Erythroblast (primary cell): ENCODE measurements at places on chromosomes 2 and 18.

DNA sequence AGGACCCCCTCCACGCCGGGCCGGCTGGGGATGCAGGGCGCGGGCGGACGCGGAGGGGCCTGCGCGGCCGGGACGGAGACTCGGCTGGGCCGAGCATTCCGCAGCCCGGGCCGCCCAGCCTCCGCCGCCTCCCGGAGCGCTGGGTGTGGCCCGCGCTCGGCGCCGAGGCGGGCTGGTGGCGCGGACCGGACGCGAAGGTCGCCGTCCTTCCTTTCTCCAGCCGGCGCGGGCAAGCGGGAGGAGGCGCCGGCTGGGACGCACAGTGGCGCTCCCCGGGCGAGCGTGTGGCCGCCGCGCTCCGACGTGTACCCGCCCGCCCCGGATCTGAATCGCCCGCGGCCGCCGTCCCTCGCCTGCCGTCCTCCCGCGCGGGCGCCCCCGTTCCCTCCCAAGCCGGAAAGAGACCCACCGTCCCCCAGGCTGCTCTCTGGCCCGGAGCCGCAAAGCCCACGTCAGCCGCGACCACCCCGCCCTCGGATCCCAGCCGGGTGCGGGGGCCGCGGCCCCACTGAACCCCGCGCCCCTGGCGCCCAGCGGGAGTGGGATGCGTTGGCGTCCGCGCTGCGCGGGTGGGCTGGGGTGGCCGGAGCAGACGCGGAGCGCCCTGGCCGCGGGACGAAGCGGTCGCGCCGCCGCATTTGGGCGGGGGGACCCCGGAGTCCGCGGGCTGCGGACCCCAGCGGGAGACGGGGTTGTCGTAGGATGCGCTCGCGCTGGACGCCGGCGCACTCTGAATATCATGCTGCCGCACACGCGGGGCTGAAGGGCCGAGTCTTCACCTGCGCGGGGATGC lies 634 bp downstream of the SPATS2L start:
- peak; percentile 45 for DNase-seq

GRCh38 chr2:200944467-200945394 lies 18.7 kb downstream of the ORC2 start:
- DNase-seq = peak; percentile 61

- DNase-seq = no peak
These were observed 46.4 kb downstream of the ABCG8 start for GRCh38 chr2:43885132-43885632.

GRCh38 chr2:776487-776886 lies 99.3 kb upstream of the TMEM18 start:
- DNase-seq = no peak

GRCh38 chr2:196565106-196565765 lies 74.3 kb upstream of the CCDC150 start:
- no peak for DNase-seq

GRCh38 chr2:188734691-188735090 lies 239.5 kb upstream of the COL3A1 start:
- no peak for DNase-seq
